ENCODE measurements at places on chromosomes 5 and 9. TPM values are rescaled to one million over a fixed set of nuclear protein-coding genes. Genes with fewer than 3 reads are reported as not detected.

The CDC25C gene
- 2.2 TPM for total RNA-seq

The CD72 gene
- not detected for total RNA-seq

The KIF4B gene
- total RNA-seq = 0.63 TPM

The ANKRD34B gene
- 0.31 TPM for total RNA-seq

The PALM2AKAP2 gene
- total RNA-seq = 4.4 TPM

The GLDC gene
- 20.7 TPM for total RNA-seq

The IZUMO3 gene
- not detected for total RNA-seq

The PLEKHG4B gene
- 9.1 TPM for total RNA-seq

The NUDT2 gene
- total RNA-seq = 11.6 TPM

The BHMT2 gene
- not detected for total RNA-seq

The MUSK gene
- total RNA-seq = 0.31 TPM

The DMRT3 gene
- not detected for total RNA-seq

The ORM1 gene
- total RNA-seq = not detected

The PCDHGB4 gene
- total RNA-seq = 35.4 TPM

The ATP6V0E1 gene
- total RNA-seq = 38.2 TPM

The C5orf52 gene
- total RNA-seq = not detected

The TMOD1 gene
- total RNA-seq = 42.6 TPM

The SLC23A1 gene
- total RNA-seq = not detected

The ASS1 gene
- 6.9 TPM for total RNA-seq
